ENCODE measurements at places on chromosomes 2 and 18. TPM values are rescaled to one million over a fixed set of nuclear protein-coding genes. Genes with fewer than 3 reads are reported as not detected.

Gene SERPINB13
- not detected for total RNA-seq

Gene C18orf54
- 21.4 TPM for total RNA-seq

Gene STARD6
- not detected for total RNA-seq

Gene ALLC
- total RNA-seq: not detected

Gene CACNB4
- 0.30 TPM for total RNA-seq

Gene LIPG
- 96.2 TPM for total RNA-seq

Gene ABCG5
- total RNA-seq: not detected

Gene YPEL5
- total RNA-seq: 59.3 TPM

Gene ALKAL2
- not detected for total RNA-seq

Gene KCNG2
- total RNA-seq: not detected

Gene GAREM1
- total RNA-seq: 1.1 TPM

Gene LGALSL
- 2.3 TPM for total RNA-seq

Gene CD8B
- total RNA-seq: not detected

Gene HOXD8
- total RNA-seq: 15.6 TPM

Gene UPP2
- total RNA-seq: not detected

Gene CAVIN2
- total RNA-seq: 171 TPM

Gene NEUROD1
- total RNA-seq: not detected

Gene FEV
- total RNA-seq: not detected

Gene EML6
- total RNA-seq: 2.1 TPM

Gene MAL
- not detected for total RNA-seq

Gene TUBA4B
- total RNA-seq: not detected

Gene SCLY
- 28.6 TPM for total RNA-seq

Gene BCL11A
- 0.92 TPM for total RNA-seq

Gene RTP5
- total RNA-seq: not detected

Gene NYAP2
- total RNA-seq: not detected

Data from endothelial cell of umbilical vein (primary cell).